ENCODE measurements at places on chromosomes 3 and 15.

DNA sequence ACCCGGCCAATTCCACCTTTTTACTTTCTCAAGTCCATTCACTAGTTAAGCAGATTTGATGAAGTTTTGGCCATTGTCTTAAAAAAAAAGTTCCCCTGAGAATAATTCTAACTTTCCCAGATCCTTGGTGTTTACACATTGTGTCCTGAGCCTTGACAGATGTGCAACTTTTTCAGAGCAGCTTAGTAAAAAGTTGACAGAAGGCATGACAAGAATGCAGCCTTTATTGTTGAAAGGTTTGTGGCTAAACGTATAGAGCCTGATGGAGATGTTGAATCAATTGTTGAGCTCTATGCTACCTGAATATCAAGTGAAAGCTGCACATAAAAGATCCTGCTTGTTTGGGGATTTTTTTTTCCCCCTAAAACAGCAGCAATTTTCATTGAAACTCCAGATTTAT lies 75.3 kb upstream of the CMTM7 start:
- no peak for DNase-seq

DNA sequence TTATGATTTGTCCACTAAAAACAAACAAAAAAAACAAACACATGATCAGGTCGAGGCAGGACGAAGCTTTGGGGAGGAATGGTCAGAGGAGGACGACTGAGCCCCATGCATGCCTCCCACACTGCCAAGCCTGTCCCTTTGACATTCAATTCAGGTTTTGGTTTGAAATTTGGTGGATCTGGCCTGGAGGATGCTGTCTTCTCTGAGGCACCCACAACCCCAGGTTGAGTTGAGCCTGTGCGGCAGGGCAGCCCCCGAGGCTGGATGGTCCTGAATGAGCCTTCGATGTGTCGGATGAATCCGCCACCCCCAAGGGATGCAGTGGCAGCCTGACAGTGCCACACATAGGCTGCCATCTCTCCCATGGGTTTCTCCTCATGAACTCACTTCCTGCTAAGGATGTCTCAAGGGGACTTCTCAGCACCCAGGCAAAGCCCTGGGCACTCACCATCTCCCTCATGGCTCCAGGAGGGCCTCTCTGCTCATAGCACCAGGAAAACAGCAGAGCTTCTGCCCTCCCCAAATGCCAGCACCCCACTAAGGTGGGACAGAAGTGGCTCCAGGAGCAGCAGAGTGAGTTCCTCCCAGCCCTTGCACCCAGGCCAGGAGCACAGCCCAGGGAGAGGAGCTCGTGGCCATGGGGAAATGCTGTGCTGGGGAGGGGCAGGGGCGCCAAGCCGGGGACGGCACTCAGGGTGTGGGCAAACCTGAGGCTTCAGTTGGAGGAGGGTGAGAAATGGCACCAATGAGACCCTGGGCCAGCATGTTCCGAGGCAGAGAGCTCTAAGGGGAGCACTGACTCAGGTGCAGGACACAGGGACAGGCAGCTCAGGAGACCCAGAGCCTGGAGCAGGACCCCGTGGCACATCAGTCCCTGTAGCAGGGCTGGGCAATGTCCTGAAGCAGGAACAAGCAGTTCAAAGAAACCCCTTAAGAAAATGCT lies 18.5 kb downstream of the PRR23E start:
- no peak for DNase-seq

GRCh38 chr15:41331833-41332193 lies 578 bp downstream of the OIP5 start:
- no peak for DNase-seq

- no peak for DNase-seq
Measured at GRCh38 chr3:10463533-10464434, 41.6 kb downstream of the ATP2B2 start.

DNA sequence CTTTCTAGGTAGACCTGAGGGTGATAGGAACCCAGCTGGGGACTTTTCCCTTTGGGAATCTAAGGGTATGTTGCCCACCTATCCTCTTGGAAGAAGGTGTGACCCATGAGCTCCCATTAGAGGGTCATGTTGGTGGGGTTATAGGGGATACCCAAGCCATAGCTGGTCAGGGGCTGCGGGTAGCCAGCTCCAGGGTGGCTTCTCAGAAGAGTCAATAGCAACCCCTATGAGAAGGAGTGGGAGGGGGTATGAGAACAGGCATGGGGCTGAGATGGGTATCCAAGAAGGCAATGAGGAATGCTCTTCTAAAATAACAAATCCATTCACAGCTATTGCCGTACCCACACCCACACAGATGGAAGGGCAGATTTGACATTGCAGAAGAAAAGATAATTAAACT lies 217.8 kb downstream of the UACA start:
- no peak for DNase-seq

GRCh38 chr3:185382154-185382553 lies 19.2 kb downstream of the MAP3K13 start:
- DNase-seq, result no peak

GRCh38 chr3:42080453-42080872 lies 10.7 kb upstream of the TRAK1 start:
- no peak for DNase-seq

DNA sequence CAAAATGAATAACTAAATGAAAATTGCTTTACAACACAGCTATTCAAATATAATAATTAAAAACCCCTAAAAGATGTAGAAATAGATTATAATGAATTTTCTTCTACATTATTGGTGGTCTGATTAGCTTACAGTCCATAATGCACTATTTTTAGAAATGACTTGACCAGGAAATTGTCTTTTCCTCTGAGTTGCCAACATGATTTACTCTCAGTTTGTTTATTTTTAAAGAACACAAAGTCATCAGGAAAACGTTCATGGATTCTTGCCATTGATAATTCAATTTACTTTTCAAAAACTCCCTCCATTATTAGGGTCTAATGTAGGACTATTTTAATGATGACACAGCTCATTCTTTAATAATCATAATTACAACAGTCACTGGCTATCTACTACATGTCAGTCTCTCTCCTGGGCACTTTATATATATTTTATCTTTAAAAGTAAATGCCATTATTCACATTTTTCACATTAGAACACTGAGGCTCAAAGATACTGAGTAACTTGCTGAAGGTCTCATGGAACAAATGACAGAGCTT lies 1.1 kb downstream of the TM4SF18 start:
- no peak for DNase-seq

DNA sequence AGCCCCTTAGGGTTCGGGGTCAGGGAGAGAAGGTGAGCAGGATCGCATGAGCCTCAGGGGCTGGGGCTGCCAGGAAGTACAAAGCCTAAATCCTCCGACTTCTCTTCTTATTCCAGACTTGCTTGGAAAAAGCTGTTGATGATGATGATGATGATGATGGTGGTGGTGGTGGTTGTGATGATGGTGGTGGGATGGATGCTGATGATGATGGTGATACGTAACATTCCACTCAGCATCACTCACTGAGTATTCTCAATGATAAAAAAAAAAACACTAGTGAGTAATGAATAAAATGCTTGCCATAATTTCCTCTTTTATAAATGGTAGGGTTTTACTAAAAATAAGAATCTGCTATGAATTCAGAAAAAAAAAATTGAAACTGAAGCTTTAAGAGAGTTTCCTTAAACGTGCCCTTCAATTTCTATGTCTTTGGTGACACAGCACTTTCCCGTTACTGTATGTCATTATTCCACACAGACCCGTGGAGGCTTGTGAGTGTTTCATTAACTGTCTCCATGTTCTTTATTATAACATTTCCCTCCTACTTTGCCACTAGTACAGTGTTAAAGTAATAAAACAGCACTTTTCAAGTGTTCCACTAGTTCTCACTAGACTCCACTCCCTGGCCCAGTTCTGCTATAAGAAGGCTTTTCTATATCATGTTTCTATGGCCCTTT lies 5.4 kb upstream of the ACAN start:
- DNase-seq, result no peak

DNA sequence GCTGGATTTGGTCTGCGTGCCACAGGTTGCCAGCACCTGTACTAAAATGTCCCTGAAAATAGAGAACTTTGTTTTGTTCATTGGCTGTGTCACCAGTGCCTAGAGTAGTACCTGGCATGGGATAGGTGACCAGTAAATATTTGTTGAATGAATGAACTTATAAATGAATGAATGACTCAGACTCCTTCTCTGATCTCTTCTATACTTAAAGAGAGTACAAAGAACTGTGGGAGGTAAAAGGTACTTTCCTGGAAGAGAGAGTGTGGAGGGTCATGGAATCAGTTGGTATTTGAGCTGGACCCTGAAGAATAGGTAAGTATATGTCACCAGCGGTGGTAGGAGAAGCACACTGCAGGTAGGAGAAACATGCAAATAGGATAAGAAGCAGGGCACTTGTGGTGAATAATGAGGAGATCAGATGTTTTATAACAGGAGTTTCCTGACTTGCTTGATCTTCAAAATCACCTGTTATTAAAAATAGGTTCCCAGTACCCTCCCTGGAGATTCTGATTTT lies 149.4 kb downstream of the LPP start:
- DNase-seq, result no peak

GRCh38 chr15:64398575-64398974 lies 10.9 kb downstream of the TRIP4 start:
- DNase-seq, result no peak

DNA sequence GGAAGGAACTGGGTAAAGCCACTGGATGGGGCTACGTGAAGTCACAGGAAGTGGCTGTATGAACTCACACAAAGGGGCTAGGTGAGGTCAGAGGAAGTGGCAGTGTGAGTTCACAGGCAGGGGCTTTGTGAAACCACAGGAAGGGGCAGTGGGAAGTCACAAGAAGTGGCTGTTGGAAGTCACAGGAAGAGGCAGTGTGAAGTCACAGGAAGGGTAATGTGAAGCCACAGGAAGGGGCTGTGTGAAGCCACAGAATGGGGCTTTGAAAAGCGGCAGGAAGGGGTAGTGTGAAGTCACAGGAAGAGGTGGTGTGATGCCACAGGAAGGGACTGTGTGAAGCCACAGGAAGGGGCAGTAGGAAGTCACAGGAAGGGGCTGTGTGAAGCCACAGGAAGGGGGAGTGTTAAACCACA lies 34.6 kb downstream of the GASK1A start:
- DNase-seq, result no peak

DNA sequence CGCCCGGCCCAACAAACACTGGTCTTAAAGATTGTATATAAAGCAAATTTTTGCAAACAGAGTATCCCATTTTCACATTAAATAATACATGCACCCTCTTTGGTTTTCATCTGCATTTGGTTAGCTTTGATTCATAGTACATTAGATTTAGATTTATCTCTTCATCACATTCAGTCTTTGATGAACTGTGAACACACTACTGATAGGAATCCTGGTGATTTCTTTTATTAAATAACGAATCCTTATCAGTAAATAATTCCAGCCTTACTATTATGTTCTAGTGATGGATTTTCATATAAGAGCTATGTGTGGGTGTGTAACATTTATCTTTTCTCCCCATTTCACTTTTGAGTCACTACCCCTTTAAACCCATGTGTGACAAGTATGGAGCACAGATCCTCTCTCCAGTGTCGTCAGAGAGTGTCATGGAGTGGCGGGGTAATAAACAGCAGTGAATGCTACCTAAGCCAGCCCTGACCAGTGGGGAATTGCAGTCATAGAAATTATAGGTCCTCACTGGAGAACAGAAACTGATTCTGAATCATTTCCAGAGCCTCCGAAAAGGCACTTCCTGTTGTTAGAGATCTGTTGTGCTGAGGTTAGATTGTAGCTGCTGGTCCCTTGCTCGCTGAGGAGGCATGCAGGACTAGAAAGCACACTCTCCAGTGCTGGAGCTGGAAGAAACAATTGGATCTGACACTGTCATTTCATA lies 22.0 kb downstream of the SLC7A14 start:
- DNase-seq, result no peak

- DNase-seq, result no peak
Measured at GRCh38 chr3:63908081-63908736, 4.0 kb downstream of the SCAANT1 start.

GRCh38 chr3:182479419-182480336 lies 313.6 kb upstream of the ATP11B start:
- no peak for DNase-seq

- no peak for DNase-seq
Measured at GRCh38 chr3:185843126-185843525, 18.3 kb upstream of the IGF2BP2 start.

- DNase-seq, result no peak
Measured at GRCh38 chr3:140629357-140630137, 48.3 kb upstream of the TRIM42 start.

DNA sequence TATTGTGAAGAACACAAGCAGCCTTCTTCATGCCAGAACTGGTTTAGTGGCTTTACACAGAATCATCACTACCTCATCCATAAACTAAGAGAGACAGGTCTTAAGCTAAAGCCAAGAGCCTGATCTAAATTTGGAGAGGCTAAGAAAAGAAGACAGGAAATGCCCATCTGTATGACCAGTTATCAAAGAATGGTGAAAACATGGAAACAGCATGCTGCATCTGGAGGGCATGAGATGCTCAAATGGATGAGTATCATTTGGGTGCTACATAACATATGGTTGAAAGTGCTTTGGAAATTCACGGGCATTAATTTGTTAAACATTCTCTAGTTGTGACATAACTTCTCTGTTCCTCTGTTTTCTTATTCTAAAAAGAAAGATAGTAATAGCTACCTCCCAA lies 112.5 kb downstream of the CPNE4 start:
- no peak for DNase-seq

- no peak for DNase-seq
Measured at GRCh38 chr3:150462108-150462507, 54.0 kb downstream of the TSC22D2 start.

GRCh38 chr15:64621056-64621455 lies 154.3 kb downstream of the RBPMS2 start:
- DNase-seq, result no peak

- no peak for DNase-seq
Measured at GRCh38 chr3:78494851-78495250, 1272.9 kb downstream of the ROBO1 start.

DNA sequence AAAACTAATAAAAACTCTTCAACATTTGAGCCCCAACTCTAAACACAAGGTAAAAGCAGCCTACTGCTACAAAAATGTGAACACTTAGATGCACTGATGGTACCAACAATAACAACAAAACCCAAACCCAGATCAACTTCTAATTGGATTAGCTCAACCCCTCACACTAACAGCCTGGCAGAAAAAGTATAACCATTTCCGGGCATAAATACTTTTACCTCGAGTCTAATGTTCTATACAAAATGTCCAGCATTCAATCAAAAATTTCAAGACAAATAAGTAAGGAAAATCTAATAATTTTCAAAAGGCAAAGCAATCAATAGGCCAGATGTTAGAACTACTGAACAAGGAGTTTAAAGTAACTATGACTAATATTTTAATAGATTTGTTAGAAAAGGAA lies 303.3 kb downstream of the ARRDC4 start:
- no peak for DNase-seq

- no peak for DNase-seq
Measured at GRCh38 chr3:69090021-69090420, 5.3 kb downstream of the ARL6IP5 start.

DNA sequence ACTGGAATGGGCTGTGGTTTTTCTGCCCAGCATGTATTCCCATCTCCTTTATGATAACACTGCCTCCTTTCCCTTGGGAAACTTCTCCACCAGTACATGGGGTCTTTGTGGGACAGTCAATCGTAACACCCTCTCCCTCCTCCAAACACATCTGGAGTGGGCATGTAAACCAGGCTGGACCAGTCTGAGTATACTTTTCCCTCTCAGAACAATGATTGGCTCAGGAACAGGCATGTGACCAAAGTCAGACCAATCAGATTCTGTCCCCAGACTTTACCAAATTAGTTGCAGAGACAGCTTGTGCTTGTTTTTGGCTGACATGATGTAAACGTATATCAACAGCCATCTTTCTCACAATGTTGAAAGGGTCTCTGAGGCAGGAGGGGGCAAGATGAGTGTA lies 97.1 kb upstream of the CRBN start:
- DNase-seq, result no peak

GRCh38 chr3:13072239-13072599 lies 1.0 kb downstream of the IQSEC1 start:
- DNase-seq, result no peak
